ENCODE measurements at places on chromosomes 12 and 14.

GRCh38 chr14:29637411-29637810 lies 290.2 kb downstream of the PRKD1 start:
- no peak for DNase-seq

DNA sequence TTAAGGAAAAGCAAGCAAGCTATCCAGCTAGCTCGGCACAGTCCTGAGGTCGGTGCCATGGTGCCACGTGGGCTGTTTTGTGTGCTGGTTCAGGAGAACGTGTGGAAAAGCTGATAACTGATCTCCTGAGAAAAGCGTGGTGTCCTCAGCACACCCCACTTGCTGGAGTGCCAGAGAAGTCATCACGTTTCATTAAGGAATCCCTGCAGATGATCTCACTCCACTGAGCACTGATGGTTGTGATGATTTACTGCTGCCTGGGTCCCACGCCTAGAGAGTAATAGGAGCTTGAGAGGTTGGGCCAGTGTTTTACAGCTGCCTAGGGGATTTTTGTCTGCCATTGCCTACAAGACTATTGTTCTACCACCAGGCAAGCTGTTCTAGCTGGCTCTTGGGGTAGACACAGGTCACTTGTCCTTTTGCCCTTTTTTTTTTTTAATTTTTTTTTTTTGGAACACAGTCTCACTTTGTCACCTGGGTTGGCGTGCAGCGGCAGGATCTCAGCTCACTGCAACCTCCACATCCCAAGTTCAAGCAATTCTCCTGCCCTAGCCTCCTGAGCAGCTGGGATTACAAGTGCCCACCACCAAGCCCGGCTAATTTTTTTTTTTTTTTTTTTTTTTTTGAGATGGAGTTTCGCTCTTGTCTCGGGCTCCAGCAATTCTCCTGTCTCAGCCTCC lies 42.3 kb upstream of the EVL start:
- DNase-seq = no peak

- DNase-seq = no peak
These were observed 37.8 kb upstream of the ATP2A2 start for GRCh38 chr12:110243227-110243626.

DNA sequence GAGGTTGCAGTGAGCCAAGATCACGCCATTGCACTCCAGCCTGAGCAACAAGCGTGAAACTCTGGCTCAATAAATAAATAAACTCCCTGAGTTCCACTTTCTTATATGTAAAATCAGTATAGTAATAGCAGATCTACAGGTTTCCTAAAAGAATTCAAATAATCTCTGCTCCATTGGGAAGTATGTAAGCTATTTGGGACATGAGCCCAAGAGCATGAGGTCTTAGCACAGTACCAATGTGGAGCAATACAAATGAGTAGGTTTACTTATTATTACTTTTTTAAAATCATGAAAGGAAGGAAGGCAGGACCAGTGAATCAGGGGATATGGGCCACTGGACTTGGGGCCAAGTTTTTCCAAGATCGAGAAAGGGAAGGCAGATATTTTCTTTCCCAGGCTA lies 216.9 kb upstream of the DIO2 start:
- no peak for DNase-seq

- peak; percentile 29 for DNase-seq
These were observed 6.5 kb downstream of the LAG3 start for GRCh38 chr12:6778574-6779550.

DNA sequence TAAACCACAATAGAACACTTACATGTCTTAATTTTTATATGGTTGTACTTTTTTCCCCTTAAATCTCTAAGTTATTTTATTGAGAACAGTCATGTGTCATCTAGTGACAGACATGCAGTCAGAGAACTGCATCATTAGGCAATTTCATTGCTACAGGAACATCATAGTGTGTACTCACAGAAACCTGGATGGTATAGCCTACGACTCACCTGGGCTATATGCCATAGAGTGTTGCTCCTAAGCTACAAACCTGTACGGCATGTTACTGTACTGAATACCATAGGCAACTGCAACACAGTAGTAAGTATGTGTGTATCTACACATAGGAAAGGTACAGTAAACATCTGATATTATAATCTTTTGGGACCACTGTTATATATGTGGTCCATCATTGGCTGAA lies 557.6 kb downstream of the PRKD1 start:
- DNase-seq = no peak

DNA sequence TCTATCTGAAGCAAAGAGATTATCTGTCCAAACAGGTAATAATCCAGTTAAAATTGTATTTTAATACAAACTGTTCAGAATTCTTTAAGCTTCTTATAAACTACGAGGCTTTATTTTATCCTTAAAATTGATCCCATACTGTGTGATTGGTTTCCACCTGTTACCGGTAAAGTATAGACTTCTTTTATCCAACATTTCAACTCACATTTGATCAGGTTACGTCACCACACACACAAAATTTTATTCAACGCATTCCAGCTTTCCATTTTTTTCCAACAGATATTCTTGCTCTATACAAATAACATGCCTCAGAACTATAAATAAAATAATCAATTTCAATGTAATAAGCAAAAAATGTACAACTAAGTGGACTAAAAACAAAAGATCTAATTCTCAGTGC lies 4.5 kb downstream of the NOVA1 start:
- no peak for DNase-seq

GRCh38 chr12:48192861-48193260 lies 9.4 kb downstream of the CCDC184 start:
- no peak for DNase-seq

GRCh38 chr12:52630008-52630500 lies 11.7 kb upstream of the KRT73 start:
- no peak for DNase-seq

- no peak for DNase-seq
These were observed 1004.4 kb downstream of the AACS start for GRCh38 chr12:126069549-126070165.

DNA sequence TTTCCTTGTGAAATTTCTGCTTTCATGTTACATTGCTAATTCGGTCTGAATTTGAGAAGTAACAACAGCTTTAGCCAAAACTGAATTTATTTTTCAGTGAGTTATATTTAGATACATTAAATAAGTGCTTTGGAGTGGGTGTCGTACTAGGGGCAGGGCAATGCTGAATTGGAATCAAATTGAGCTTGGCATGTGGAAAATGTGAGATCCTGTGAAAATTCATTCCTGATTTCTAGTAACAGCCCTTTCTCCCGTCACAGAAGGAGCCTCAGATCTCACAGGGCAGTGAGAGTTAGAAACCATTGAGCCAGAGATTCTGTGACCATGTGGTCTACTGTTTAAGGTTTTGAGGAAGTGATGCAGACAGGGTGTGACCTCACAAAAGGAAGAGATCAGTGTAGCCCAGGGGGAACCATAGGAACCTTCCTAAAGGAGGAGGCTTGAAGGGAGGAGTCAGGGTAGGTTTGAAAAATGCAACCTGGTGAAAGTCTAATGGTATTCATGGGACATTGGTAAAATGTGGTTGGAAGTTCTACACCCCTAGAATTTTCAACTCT lies 1136.8 kb downstream of the AACS start:
- DNase-seq = no peak

DNA sequence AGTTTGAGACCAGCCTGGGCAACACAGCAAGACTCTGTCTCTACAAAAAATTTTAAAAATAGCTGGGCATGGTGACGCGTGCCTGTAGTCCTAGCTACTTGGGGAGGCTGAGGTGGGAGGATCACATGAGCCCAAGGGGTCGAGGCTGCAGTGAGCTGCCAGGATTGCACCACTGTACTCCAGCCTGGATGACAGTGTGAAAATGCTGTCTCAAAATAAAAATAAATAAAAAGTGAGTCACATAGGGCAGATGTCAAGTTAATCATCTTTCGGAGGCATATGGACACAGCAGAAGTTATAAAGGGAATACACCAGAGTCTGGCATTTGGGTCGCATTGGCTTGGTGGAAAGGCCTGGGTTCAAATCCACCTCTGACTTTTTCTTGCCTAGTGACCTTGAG lies 92.7 kb downstream of the PHETA1 start:
- no peak for DNase-seq

DNA sequence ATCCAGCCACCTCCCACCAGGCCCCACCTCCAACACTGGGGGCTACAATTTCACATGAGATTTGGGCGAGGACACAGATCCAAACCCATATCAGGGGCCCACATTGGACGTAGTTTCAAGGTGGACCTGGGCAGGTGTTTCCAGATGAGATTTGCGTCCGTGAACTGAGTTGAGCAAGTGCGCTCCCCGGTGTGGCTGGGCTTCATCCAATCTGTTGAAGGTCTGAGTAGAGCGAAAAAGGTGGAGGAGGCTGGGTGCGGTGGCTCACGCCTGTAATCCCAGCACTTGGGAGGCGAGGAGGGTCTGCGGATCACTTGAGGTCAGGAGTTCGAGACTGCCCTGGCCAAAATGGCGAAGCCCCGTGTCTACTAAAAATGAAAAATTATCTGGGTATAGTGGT lies 4.9 kb upstream of the GLT1D1 start:
- DNase-seq = no peak

DNA sequence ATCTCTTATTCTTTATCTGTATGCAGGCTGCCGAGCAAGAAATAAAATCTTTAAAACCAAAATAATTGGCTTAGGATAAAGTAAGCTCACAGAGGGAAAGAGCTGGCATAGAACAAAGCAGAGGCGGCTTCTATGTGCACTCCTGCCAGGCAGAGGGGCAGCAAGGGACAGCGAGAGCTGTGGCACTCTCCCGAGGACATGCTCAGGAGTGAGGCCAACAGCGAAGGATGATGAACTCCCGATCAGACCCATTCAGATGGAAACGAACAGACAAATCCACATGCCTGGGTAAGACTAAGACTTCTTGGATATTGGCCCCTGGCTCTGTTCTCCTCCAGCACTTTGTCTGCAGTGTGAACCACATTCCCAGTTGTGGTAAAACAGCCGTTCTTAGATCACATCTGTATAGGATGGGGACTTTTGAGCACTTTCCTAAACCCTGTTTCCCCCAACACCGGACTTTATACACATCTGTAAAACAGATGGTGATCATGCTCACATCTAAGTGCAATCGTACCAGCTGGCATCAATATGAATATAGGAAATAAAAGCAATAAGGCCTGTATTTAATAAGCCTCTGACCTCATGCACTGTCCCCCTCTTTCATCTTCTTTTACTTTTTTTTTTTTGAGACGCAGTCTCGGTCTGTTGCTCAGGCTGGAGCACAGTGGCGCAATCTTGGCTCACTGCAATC lies 134.1 kb downstream of the PPM1H start:
- no peak for DNase-seq

GRCh38 chr14:100780246-100780645 lies 45.7 kb upstream of the MEG3 start:
- no peak for DNase-seq

- no peak for DNase-seq
These were observed at the start of gene MMP17 for GRCh38 chr12:131827961-131828534. Gene MMP17 (plus strand): TSS chr12:131828393. CDS start chr12:131828495, 102 bp downstream.

DNA sequence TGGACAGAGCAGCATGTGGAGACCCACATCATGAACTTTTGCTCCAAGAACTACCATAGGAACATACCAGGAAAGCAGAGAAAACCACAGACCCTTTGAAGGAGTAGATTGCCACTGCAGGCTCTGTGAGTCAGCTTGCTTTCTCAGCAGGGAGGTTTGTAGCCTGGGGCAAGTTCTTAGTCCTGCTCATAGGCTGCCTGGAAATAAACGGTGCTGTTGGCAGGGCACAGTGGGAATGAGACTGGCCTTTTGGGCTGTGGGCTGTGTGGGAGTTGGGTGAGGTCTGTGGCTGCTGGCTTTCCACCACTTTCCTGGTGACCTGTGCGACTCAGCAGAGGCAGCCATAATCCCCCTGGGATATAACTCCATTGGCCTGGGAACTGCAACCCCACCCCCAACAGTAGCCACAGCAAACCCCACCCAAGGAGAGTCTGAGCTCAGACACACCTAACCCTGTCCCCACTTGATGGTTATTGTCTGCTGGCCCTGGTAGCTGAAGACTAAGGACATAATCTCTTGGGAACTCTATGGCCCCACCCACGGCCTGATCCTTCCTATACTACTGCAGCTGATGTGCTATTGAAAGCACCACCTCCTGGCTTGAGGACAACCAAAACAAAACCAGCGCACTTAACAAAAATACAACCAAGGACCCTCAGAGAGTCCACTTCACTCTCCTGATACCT lies 192.1 kb upstream of the GARIN6 start:
- no peak for DNase-seq

GRCh38 chr14:49297102-49297501 lies 289.1 kb downstream of the RPS29 start:
- no peak for DNase-seq

DNA sequence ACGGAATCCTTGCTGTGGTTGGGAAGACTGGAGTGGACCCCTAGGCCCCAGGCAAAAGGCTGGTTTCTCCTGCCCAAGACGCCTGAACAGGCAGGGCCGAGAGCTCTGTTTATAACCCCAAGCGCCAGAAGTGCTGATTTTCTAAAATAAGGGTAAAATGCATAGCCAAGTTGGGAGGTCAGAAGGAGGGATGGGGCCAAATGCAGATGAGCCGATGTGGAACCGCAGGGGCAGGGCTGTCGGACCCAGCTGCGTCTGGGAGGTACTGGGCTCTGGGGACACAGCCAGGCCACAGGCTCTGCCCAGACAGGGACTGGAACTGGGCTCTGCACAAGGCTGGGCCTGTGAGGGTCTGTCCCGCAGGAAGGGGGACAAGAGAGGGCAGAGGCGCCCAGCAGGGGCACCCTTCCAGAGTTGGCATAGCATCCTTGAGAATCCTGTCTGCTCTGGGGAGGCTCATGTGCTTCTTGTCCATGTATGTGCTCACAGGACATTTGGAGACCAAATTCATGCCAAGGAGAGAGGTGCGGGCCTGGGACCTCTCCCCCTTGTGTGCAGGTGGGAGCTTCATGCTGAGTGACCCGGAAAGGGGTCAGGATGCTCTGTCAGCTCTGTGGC lies 49.1 kb downstream of the JAG2 start:
- no peak for DNase-seq

- no peak for DNase-seq
These were observed 174.9 kb downstream of the PIK3C2G start for GRCh38 chr12:18436170-18436569.

GRCh38 chr12:5692850-5693249 lies 252.2 kb downstream of the ANO2 start:
- DNase-seq = no peak

GRCh38 chr14:77682158-77682553 lies 25.7 kb downstream of the ALKBH1 start:
- no peak for DNase-seq

DNA sequence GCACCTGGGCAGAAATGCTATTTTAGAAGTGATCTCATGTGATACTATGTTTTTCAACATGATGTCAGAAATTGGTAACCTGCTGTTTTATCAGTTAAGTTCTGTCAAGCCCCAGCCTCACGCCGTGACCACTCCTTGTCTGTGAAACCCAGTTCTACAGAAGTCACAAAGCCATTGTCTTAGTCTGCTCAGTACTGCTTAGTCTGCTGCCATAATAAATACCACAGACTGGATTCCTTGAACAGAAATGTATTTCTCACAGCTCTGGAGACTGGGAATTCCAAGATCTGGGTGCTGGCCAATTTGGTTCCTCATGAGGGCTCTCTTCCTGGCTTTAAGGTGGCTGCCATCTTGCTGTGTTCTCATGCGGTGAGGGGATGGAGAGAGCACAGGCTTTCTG lies 176.9 kb downstream of the PRKCH start:
- DNase-seq = no peak

GRCh38 chr12:76763746-76764675 lies at the start of gene ZDHHC17:
Gene ZDHHC17 (plus strand): TSS chr12:76764115. CDS start chr12:76764237, 122 bp downstream.
- DNase-seq = peak; percentile 76
